Ovary (tissue), 10 donors: ENCODE measurements at places on chromosomes 16 and 17. TPM values are rescaled to one million over a fixed set of nuclear protein-coding genes. Genes with fewer than 3 reads are reported as not detected.

Gene NMRAL1
- 47.8 TPM for total RNA-seq

GRCh38 chr16:8781797-8782196 lies 15.6 kb downstream of the TMEM186 start:
- no peaks in the 10 kb centered on the region for H3K4me1 ChIP-seq
- H3K27ac ChIP-seq = no peak overlapping the region
- H3K36me3 ChIP-seq = no peaks in the 10 kb centered on the region
- H3K27me3 ChIP-seq = no peaks in the 10 kb centered on the region
- DNase-seq = no peak
- H3K4me3 ChIP-seq = no peak overlapping the region

DNA sequence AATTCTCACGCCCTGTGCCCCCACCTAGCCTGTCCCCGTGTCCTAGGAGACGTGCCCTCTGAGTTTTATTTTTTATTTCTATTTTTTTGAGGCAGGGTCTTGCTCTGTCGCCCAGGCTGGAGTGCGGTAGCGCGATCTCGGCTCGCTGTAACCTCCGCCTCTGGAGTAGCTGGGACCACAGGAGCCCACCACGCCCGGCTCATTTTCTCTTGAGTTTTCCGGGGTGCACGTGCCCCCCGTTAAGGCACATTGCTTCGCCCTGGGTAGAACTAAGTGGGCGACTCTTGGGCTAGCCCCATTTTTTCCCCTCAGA lies 655 bp upstream of the KLHDC4 start:
- H3K36me3 ChIP-seq = no peaks in the 10 kb centered on the region
- H3K27ac ChIP-seq = no peak overlapping the region
- peaks cover 10% of the 10 kb centered on the region for H3K4me1 ChIP-seq
- no peaks in the 10 kb centered on the region for H3K27me3 ChIP-seq

- H3K27ac ChIP-seq = no peak overlapping the region
- H3K4me3 ChIP-seq = peak overlapping the region; percentile 9
- H3K36me3 ChIP-seq = no peaks in the 10 kb centered on the region
- no peak for DNase-seq
- H3K27me3 ChIP-seq = no peaks in the 10 kb centered on the region
Observed at GRCh38 chr17:7437369-7437863, 1.9 kb upstream of the FGF11 start.

GRCh38 chr16:72493716-72494415 lies 321.9 kb upstream of the PMFBP1 start:
- no peak overlapping the region for H3K27ac ChIP-seq
- no peak overlapping the region for H3K4me3 ChIP-seq
- peaks cover 1% of the 10 kb centered on the region for H3K4me1 ChIP-seq
- H3K27me3 ChIP-seq = no peaks in the 10 kb centered on the region
- no peaks in the 10 kb centered on the region for H3K36me3 ChIP-seq
- no peak for DNase-seq
